Inflammatory macrophage treated with lipopolysaccharide for 4 hours (primary cell): ENCODE measurements at places on chromosomes 6 and 20.

GRCh38 chr20:46357030-46357514 lies 48.8 kb upstream of the CDH22 start:
- no peak for DNase-seq

DNA sequence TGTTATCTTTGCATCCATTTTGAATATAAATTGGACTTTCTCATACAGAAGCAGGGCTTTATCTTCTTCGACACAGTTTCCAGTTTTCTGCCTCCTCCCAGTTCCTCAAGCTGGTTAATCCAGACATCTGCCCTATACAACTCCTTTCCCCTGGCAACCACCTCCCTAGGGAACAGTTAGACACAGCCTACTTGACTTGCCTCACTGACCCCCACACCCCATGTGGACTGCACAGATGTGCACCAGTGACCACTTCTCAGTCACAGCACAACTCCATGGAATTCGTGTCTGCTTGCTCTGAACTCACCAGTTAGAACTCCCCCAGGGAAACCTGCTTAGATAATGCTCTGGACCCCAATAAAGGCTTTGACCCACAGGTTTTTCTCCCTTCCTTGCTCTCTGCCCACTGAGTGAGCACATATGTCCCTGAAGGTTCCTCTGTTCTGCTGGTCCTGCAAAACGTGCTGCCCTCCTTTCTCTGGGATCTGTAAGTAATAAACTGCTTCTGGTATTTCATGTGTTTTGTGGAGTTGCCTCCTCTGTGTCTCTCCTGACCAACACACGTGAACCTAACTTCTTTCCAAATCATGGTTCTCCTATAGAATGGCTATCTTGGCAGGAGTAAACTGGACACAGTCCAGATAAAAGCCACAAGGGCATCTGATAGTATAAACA lies 351.2 kb downstream of the CD83 start:
- no peak for DNase-seq

DNA sequence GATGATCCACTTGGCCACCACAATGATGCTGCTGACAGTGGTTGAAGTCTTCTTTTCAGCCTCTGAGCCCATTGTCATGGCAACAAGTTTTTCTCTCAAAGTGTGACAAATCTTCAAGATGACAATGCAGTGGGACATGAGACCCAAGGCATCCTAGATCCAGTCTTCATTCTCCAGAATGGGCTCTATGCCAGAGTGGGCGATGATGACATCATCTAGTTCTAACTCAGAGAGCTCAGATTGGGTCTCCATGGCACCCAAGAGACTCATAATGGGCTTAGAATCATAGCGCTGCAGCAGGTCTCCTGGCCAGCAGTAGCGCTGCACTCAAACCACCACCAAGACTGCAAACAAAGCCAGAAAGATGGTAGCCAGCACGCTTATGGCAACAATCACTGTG lies 973.6 kb downstream of the EYS start:
- no peak for DNase-seq

GRCh38 chr6:23329086-23329485 lies 759.7 kb downstream of the HDGFL1 start:
- DNase-seq = no peak

DNA sequence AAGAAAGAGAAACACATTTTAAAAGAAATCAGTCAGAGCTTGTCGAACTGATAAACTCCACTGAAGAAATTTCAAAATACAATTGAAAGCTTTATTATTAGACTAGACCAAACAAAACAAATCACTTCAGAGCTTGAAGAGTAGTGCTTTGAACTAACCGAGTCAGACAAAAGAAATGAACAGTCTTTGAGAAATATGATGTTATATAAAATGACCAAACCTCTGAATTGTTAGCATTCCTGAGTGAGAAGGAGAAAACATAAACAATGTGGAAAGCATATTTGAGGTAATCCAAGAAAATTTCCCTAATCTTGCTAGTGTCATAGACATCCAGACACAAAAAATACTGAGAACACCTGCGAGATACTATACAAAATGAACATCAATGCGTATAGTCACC lies 13.2 kb upstream of the CST4 start:
- no peak for DNase-seq

GRCh38 chr6:15879371-15880261 lies 216.8 kb upstream of the DTNBP1 start:
- DNase-seq = no peak

- DNase-seq = no peak
Observed at GRCh38 chr6:51841626-51842025, 245.8 kb downstream of the PKHD1 start.

DNA sequence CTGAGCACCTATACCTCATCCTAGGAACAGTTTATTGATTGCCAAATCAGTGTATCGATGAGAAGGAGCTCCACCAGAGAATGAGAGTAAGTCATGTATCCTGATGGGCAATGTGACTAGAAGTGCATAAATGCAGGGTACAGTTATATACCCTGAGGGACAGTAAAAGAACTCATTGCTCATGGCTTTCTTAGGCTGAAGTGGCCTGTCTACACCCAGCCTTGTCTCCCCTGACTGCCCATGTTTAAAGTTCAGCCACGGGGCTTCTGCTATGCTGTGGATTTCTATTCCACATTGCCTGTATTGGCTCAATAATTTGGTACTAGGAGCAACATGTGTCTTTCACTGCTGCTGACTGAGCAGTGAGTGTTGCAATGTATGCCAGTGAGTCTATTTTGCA lies 400.4 kb upstream of the IMPG1 start:
- DNase-seq = no peak

- DNase-seq = no peak
Observed at GRCh38 chr20:25221592-25222460, 26.1 kb upstream of the PYGB start.

DNA sequence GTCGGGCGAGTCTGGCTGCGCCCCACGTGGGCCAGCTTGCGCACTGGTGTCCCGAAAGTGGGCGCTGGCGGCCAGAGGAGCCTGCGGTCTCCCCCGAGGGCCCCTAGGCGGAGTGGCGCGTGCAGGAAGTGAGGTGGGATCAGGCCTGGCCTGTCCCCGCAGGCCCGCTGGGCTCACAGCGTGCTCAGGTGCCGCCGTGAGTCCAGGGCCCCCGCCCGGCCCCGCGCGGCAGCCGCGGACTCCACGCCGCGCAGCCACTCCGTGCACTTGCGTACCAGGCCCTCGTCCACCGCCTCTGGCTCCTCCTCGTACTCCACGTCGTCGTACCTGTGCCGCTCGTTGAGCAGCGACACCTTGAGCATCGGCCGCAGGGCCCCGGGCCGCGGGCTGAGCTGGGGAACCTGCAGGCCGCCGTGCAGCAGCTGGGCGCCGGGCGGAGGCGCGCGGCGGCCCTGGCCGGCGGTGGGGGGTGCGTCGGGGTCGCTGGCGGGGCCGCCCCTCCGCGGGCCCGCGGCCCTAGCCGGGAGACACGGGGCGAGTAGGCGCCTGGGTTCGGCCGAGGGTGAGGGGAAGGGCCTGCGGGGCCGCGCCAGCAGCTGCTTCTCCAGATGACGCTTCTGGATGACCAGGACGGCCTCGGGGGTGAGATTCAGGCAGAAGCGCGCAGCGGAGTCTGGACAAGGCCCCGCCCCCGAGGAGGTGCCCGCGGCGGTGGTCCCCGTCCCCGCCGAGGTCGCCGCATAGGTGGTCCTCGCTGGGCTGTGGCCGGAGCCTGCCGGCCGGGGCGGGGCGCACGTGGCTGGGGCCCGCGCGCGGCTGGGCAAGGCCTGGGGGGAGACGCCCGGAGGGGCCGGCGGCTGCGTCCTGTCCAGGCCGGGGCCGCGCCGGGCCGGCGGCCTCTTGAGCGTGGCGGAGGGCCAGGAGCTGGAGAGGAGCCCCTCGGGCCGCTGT lies 835 bp downstream of the PRR18 start:
- no peak for DNase-seq

DNA sequence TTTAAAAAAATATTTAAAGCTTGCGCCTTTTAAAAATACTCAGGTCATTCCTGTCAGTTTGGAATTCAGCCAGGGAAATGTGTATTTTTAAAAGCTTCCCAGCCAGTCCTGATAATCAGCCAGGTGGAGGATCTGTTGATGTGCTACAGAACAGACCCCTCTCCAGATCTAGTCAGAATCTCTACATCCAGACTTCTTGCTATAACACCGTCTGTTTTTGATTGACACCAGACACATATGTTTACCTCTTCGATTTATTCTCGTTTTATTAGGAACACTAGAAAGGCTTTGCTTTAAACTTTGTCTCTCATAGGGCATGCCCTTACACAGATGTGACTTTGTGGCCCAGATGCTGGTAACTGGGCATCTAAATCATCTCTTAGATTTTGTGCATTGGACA lies 11.7 kb downstream of the PARD6B start:
- no peak for DNase-seq

- no peak for DNase-seq
Observed at GRCh38 chr20:40431611-40432010, 257.4 kb downstream of the MAFB start.

DNA sequence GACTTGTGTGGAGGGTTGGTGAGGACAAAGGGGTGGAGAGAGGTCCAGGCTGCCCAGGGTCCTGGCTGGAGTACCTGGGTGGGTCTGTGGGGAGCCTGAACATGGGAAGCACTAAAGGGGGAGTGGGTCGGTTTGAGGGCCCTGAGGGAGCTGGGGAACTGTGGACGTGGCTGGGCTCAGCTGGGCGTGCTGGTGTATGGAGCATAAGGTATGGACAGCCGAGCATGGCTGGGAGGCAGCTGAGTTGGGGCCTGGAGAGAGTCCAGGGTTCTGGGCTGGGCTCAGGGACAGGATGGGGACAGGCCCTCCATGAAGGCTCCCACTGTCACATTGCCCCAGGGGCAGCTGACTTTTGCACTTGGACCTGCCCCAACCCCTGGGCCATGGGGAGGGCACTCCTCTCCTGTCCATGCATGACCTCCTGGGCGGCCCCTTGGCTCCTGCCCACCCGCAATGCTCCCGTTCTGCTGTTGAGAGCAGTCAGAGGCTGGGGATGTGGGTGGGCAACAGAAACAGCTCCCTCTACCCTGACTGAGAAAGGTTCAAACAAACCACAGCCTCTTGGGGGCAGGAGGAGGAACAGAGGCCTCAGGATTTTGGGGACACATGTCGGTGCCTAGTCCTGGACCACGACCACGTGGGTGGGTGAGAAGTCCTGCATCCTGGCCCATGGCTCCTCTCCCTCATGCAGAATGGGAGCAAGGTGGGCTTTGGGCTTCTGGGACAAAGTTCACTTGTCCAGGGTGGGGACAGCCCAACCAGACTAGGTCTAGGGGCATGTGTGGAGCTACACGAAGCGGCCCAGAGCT lies 4.5 kb downstream of the C20orf204 start:
- DNase-seq = no peak

GRCh38 chr6:167811040-167811439 lies 15.7 kb upstream of the AFDN start:
- DNase-seq = no peak

- no peak for DNase-seq
Observed at GRCh38 chr20:38372806-38373205, 26.5 kb downstream of the LBP start.

- DNase-seq = no peak
Observed at GRCh38 chr6:108606250-108606690, 45.6 kb downstream of the FOXO3 start.

- peak; percentile 82 for DNase-seq
Observed at GRCh38 chr6:113464960-113465359, 392.2 kb upstream of the MARCKS start.

DNA sequence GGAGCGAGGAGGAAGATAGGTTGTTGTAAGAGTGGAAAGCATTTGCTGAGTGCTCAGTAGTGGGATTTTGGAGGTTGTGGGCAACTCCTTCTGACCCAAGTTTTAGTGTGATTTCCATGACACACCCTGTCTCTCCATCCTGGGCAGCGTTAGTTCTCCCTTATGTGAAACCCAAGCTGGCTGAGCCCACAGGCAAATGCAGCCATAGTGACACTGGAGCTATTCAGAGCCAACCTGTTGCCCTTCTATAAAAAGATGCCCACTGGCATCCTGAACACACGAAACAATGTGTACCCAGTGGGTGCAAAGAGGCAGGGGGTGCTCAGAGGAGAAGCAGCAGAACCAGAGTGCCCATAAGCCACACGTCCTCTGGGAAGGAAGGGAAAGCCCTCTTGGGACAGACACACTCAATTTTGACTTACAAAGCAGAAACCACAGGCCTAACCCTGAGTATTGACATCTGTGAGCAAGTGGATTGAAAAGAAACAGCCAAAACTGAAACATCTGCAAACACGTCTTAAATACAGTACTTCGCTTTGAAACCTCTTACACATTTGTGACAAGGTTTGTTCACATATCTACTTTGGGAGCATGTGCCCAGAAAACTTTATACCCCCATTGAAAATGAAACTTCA lies 54.6 kb downstream of the BPIFB1 start:
- DNase-seq = no peak

GRCh38 chr6:44064089-44064947 lies 62.9 kb downstream of the MRPL14 start:
- peak; percentile 100 for DNase-seq

GRCh38 chr20:20371681-20372080 lies 3.8 kb downstream of the INSM1 start:
- DNase-seq = no peak

GRCh38 chr6:45737331-45738056 lies 278.2 kb downstream of the CLIC5 start:
- DNase-seq = peak; percentile 65

- peak; percentile 83 for DNase-seq
Observed at GRCh38 chr6:32666420-32667300, at the start of gene HLA-DQB1. HLA-DQB1 (minus strand) TSS chr6:32666657; CDS start chr6:32666607, 50 bp downstream.

DNA sequence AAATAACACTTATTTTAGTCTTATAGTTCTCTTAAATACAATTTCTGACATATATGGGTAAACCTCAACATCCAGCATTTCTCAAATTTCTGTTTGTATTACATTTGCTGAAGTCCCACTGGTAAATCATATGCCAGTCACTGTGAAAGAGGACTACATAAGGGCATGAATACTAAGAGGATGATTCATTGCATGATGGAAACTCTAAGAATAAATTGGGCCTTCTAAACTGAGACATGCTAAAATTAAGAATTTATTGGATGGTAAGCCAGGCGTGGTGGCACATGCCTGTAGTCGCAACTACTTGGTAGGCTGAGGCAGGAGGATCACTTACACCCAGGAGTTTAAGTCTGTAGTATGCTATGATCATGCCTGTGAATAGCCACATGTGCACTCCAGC lies 12.1 kb downstream of the DEFB123 start:
- no peak for DNase-seq

DNA sequence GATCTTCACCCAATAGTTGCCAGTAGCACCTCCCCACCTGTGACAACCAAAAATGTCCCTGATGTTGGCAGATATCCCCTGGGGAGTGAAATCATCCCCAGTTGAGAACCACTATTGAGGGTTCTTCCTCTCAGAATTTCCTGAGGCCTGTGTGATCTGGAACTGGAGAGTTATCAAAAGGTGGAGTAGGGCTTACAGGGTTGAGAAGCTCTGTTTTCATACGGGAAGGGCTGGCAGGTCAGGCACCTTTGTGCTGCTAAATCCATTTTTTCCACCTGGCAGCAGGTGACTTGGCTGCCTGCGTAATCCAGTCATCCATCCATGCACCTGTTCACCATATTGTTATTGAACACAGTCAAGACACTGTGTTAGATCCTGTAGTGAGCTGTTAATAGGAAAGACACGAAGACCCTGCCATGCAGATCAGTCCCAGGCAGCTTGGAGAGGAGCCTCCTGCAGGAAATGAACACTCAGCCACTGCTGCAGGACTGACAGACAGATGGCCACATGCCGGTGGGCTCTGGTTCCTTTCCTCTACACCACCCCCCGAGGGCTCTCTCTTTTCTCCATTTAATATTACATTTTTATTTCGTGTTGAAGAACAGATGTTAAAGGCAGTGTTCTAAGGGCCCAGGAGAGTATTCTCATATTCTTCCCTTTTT lies 5.4 kb downstream of the DUSP22 start:
- no peak for DNase-seq

GRCh38 chr6:1659816-1660215 lies 50.1 kb downstream of the FOXC1 start:
- DNase-seq = no peak
